ENCODE measurements at places on chromosomes 1 and 21. TPM values are rescaled to one million over a fixed set of nuclear protein-coding genes. Genes with fewer than 3 reads are reported as not detected.

The ZYG11A gene
- 4.5 TPM for total RNA-seq

The PADI1 gene
- total RNA-seq: 0.02 TPM

The S100B gene
- not detected for total RNA-seq

The PGBD5 gene
- total RNA-seq: 1.5 TPM

The ZNF593OS gene
- total RNA-seq: not detected

The VWA1 gene
- 0.04 TPM for total RNA-seq

The NUP133 gene
- total RNA-seq: 32.6 TPM

The MAB21L3 gene
- not detected for total RNA-seq

The LCE1A gene
- total RNA-seq: not detected

The MNDA gene
- total RNA-seq: 0.39 TPM

The YIPF1 gene
- total RNA-seq: 45.0 TPM

DNA sequence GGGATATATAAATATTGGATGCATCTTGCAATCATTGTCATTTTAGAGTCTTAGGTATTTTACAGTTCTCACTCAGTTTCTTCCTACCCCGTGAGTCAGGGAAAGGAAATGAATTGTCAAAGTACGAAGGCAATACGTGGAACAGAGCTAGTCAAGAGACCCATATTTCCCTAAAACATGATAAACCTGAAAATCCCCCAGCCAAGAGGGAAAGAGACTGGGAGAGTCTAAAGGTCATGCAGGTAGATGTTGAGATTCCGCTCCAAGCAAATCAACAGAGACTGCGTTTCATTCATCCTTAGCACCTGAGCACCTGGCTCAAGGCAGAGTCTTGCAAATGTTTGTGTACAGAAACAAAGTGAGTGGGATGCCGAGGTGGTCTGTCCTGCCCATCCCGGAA is 58.0 kb downstream of the SH3GLB1 start:
- DNase-seq: no peak

- DNase-seq: no peak
Measured at GRCh38 chr1:158434741-158435140, 8.7 kb upstream of the OR10K2 start.

GRCh38 chr1:31799196-31799894 is 16.5 kb downstream of the SPOCD1 start:
- no peak for DNase-seq

- peak; percentile 94 for DNase-seq
Measured at GRCh38 chr1:86429835-86430234, 5.9 kb downstream of the CLCA2 start.

DNA sequence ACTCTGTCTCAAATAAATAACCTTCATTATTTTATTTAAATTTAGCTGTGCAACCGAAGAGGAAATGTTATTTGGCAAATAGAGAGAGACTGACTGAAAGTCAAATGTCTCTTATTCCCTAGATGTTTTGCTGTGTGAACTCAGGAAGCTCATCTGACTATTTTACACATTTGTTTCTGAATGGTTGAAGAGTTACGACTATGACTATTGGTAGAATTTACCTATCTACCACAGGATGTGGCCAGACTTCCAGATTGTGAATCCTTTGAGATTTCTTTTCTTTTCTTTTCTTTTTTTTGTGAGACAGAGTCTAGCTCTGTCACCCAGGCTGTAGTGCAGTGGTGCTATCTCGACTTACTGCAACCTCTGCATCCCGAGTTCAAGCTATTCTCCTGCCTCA is 5.3 kb upstream of the SDE2 start:
- no peak for DNase-seq

- DNase-seq: no peak
Measured at GRCh38 chr1:109863667-109864046, 47.0 kb upstream of the CSF1 start.

- no peak for DNase-seq
Measured at GRCh38 chr1:208093046-208093445, 151.1 kb downstream of the PLXNA2 start.

DNA sequence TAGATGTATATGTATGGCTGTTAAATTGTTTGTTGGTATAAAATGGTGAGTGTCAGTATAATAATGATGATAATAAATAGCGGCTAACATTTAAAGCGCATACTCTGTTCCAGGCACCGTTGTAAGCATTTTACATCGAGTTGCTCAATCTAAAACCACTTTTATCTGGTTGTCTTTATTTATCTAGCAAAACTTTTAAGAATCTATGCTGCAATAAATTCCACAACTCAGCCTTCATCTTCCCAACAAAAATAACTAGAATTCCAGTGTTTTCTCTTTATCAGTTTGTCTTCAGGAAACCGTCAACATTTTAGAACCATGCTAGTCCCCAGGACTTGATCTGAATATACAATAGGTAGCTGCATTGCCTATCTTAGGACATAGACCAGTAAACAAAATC is 19.3 kb upstream of the SLC16A1 start:
- DNase-seq: no peak

DNA sequence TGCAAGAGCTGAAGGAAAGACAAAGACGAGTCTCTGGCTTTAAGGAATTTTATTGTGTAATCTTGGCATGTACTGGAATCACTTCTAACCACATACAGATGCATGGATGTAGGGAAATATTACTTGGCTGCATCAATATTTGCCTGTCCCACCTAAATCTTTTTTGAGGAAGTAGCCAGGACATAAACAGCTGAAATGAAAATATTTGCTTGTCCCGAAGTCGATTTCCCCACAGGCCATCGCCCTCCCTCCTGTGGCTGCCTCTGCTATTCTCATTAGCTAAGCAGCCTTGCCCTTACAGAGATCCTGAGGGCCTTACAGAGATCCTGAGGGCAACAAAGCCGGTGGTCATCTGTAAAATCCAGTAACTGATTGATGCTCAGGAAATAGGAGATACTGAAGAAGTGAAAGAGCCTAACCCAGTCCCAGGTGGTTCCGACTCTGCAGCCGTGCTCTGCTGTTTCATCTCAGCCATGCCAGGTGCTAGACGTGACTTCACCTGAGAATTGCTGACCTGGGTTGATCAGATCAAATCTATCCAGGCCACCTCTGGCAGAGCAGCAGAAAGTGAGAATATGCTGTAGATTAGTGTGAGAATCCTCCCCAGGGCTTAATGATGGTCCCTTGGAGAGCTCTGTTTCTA is 25.5 kb downstream of the MAN1C1 start:
- no peak for DNase-seq

DNA sequence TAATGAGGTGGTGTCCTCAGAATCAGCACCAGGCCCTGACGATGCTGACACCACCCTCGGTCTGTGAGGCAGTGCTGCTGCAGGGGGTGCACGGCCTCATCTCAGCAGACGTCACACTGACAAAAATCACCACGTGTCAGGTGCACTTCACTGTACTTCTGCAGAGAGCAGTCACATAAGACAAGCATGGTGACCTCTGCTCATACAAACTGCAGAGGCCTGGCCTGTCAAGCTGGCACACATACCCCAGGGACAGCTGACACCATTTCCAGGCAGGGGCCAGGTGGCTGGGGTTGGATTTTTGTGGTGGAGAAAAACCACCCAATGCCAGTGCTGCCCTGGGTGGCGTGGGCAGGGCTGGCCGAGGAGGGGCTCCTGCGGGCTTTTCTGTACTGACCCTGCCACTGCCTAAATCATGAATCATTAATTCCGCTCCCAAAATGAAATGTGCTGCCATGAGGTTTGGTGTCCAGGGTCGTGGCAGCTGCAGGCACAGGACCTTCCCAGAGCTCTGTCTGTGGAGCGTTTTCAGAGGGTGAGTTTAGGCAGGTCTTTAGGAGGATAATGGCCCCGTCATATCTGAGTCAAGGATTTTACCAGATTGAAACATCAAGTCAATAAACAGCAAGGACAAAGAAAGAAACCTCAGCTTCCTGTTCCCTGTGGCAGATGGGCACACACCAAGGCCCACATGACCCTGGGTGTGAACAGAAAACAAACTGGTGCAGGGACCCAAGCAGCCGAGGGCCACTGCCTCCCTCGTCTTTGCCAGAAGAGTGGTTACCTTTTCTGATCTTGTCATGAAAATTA is 33.4 kb upstream of the GPR153 start:
- DNase-seq: no peak

DNA sequence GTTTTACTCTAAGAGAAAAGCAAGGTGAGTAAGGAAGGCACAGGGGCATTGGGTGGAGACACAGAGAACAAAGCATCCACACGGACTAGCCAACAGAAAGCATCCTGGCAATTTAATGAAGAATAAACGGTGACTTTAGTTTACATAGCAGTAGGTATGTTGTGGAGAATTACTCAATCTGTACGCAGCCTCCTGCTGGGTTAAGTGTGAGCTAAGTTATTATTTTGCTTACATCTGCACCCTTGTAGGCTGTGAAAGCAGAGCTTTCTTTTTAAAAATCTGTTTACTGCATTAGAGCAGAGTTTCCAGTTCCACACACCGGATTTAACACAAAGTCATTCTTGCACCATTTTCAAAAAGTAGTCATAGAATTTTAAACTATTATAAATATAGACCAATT is 144.5 kb downstream of the AKT3 start:
- DNase-seq: no peak

DNA sequence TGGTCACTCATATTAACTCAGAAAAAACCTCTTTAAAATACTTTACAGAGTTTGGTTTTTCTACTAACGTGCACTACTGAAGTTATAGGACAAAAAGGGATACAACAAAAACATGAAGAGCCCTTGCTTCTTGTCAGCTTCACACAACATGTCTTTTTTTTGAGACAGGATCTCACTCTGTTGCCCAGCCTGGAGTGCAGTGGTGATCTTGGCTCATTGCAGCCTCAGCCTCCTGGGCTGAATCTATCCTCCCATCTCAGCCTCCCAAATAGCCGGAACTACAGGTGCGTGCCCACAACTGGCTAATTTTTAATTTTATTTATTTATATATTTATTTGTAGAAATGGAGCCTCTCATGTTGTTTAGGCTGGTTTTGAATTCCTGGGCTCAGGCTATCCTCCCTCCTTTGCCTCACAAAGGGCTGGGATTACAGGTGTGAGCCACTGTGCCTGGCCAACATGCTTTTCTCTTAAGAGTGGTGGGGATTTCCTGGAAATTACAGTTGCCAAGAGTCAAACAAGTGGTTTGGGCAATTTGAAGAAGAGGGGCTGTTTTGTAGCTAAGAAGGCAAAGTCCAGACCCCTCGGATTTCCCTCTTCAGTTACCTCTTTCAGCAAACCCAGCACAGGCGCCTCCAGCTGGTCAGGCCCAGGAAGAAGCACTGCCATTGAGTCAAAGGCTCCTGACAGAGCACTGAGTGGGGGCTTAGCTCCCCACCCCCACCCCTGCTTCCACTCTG is 6.4 kb upstream of the SMPDL3B start:
- no peak for DNase-seq

GRCh38 chr21:42761776-42762335 is 108.4 kb downstream of the PDE9A start:
- DNase-seq: no peak

GRCh38 chr1:9181990-9182783 is 52.4 kb upstream of the H6PD start:
- DNase-seq: no peak

DNA sequence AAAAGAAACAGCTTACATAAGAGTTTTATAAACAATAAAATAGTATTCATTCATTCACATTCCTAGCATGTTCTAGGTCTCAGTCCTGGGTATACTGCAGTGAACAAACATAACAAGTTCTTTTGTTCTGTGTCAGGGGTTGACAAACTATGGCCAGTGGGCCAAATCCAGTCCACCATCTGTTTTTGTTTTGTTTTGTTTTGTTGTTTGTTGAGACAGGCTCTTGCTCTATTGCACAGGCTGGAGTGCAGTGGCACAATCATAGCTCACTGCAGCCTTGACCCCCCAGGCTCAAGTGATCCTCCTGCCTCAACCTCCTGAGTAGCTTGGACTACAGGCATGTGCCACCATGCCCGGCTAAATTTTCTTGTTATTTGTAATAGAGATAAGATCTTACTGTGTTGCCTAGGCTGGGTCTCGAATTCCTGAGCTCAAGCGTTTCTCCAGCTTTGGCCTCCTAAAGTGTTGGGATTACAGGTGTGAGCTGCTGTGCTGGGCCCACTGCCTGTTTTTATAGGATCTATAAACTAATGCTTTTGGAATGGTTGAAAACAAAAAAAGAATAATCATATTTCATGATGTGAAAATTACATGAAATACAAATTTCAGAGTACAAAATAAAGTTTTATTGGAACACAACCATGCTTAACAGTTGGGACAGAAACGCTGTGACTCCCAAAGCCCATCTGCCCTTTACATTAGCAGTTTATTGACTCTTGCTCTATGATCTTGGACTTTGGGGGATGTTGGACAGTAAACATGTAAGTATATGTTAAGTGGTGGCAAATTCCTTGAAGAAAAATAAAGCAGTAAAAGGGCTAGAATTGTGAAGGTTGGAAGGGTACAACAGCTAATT is 17.9 kb downstream of the CAPZA1 start:
- DNase-seq: no peak

DNA sequence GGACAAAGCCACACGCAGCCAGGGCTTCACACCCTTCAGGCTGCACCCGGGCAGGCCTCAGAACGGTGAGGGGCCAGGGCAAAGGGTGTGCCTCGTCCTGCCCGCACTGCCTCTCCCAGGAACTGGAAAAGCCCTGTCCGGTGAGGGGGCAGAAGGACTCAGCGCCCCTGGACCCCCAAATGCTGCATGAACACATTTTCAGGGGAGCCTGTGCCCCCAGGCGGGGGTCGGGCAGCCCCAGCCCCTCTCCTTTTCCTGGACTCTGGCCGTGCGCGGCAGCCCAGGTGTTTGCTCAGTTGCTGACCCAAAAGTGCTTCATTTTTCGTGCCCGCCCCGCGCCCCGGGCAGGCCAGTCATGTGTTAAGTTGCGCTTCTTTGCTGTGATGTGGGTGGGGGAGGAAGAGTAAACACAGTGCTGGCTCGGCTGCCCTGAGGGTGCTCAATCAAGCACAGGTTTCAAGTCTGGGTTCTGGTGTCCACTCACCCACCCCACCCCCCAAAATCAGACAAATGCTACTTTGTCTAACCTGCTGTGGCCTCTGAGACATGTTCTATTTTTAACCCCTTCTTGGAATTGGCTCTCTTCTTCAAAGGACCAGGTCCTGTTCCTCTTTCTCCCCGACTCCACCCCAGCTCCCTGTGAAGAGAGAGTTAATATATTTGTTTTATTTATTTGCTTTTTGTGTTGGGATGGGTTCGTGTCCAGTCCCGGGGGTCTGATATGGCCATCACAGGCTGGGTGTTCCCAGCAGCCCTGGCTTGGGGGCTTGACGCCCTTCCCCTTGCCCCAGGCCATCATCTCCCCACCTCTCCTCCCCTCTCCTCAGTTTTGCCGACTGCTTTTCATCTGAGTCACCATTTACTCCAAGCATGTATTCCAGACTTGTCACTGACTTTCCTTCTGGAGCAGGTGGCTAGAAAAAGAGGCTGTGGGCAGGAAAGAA is 8.1 kb downstream of the PSRC1 start:
- peak; percentile 86 for DNase-seq

GRCh38 chr1:246919902-246920301 is 11.8 kb downstream of the AHCTF1 start:
- no peak for DNase-seq

- no peak for DNase-seq
Measured at GRCh38 chr1:89563957-89564604, 39.5 kb downstream of the LRRC8B start.
